ENCODE measurements at places on chromosomes 12 and 14.

- no peak for DNase-seq
Observed at GRCh38 chr12:42978708-42979107, 389.2 kb upstream of the PRICKLE1 start.

- no peak for DNase-seq
Observed at GRCh38 chr12:51395283-51396230, 4.4 kb upstream of the GALNT6 start.

DNA sequence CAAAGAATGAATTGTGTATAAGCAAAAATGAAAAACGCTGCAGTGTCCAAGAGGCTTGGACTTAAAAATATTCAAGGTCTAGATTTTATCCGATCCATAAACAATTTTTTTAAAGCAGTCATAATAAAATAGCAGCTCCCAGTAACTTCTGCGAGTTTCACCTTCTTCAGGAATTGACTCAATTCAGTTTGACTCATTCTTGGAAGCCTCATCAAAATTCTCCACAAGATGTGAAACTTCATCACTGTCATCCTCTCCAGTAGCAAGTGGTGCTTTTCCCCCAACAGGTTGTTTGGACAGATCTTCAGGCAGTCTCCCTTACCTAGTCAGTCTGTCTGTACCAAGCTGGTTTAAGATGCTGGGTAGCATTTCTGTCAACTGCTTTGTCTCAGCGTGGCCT is 93.5 kb upstream of the FOXG1 start:
- no peak for DNase-seq

DNA sequence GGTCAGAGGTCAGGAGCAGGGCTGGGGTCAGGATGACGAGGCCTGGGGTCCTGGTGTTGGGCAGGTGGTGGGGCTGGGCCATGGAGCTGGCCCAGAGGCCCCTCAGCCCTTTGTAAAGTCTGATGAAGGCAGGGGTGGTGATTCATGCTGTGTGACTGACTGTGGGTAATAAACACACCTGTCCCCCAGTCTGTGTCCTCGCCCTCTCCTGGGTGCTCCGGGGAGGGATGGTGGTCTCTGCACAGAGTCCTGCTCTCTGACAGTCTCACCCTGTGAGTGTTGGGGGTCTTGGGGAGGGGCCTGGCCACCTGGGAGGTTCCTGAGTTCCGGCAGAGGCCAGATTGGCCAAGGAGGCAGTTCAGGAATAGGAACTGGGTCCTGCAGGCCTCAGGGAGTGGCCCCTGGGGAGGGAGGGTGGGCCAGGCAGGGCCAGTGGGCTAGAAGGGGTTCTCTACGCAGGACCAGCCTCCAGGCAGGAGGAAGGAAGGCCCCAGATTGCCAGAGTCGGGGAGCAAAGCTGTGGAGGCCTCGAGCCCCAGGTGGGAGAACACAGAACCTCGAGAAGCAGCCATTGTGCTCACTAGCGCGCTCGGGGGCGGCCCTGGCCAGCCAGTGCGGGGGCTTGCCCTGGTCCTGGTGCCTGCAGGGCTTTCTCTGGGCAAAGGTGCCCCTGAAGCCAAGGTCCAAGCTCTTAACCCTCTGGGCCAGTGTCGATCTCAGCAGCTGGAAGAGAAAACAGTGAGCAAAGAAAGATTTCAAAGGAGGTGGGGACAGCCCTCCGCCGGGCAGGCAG is 14.4 kb downstream of the ACADS start:
- no peak for DNase-seq

GRCh38 chr12:62849398-62849797 is 85.6 kb downstream of the PPM1H start:
- DNase-seq: no peak

DNA sequence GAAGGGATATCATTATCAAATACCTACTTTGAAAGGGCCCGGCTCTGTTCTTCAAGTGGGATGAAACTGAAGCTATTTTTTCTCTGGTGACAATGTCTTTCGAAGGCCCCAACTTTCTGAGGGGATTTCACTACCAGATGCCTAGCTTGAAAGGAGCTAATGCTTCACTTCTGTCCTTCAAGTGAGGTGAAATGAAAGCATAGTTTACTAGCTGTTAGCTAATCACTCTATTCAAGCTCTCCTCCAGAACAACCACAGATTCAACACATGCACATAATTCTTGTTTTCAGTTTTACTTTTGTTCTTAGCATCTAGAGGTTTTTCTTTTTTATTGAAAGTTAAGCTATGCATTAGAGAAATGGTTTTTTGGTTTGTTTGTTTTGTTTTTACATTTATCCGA is 571.4 kb downstream of the NOVA1 start:
- no peak for DNase-seq

DNA sequence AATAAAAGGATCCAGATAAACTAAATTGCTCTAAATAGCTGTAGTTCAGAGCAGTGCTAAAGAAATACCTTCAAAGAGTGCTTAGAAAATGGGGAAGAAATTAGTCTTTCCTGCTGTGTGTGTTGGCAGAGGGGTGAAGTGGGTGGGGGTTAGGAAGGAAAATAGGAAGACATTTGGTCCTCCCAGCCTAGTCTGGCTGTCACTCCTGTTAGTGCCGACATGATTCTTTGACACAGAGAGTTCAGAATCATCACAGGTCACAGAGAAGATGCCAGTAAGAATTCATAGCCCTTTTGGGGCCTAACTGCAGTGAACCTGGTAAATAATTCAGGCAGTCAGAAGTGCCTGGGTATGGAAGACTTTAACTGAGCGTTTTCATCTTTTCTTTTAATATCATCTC is 74.8 kb downstream of the FLRT2 start:
- no peak for DNase-seq

GRCh38 chr14:73027546-73027945 is 640 bp upstream of the ZFYVE1 start:
- DNase-seq: no peak

DNA sequence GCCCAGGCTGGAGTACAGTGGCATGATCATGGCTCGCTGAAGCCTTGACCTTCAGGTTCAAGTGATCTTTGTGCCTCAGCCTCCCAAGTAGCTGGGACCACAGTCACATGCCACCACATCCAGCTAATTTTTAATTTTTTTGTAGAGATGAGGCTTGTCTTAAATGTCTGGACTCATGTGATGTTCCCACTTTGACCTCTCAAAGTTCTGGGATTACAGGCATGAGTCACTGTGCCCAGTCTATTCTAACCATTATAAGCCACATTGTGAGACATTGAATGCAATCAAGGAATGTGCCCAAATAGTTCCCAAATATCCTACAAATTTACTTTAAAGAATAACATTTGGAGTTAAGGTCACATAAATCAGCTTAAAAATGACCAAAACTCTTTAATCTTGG is 130.7 kb upstream of the ARID2 start:
- no peak for DNase-seq

DNA sequence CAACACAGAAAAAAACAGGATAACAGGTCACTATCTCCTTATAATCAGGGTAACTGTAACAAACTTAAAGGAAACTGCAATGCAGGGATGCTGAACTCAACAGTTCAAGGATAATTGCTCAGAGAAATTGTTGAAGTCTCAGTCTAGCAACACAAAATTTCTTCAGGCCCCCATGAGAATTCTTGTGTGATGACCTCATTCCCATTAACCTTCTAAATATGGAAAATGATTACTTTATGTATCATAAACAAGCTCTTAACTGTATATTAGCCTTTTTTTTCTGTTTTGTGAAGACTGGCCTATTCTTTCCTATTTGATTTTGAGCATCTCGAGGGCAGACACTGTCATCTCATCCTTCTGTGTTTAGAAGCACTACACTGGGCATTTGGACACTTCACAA is 47.1 kb downstream of the IGF1 start:
- DNase-seq: no peak

DNA sequence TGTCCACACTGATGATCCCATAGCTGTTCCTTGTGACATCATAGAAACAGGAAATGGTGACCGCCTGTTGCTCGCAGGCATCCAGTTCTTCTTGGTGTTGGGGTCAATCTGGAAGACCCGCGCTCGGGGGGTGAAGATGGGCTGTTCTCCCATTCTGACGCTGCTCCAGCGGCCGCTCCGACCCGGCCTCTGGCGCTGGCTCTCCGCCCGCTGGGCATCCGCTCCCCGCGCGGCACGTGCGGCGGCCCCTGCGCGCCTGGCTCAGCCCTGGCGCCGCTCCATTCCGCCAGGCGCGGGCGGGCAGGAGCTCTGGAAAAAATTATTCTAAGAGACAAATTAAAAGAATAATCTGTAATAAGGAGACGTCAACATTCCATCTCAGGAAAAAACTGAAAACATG is 761.1 kb downstream of the TMEM121 start:
- no peak for DNase-seq

DNA sequence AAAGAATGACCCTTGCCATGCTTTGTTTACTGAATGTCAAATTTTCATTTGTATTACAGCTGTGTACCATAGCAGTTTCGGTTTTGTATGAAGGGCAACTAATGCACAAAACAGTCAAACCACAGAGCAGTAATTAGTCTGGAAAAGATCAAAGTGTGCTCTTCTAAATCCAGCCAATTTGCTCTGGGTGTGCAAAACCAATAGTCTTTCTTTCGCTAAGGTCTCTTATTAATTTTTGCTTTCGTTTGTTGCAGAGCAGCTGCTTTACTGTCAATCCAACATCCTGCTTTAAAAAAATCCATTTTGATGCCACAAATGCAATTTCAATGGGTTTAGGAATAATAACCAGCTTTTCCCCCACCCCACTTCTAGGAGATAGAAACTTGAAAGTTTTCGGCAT is 114.2 kb downstream of the BRMS1L start:
- DNase-seq: no peak

GRCh38 chr14:102891556-102891955 is 30.9 kb upstream of the AMN start:
- DNase-seq: no peak

DNA sequence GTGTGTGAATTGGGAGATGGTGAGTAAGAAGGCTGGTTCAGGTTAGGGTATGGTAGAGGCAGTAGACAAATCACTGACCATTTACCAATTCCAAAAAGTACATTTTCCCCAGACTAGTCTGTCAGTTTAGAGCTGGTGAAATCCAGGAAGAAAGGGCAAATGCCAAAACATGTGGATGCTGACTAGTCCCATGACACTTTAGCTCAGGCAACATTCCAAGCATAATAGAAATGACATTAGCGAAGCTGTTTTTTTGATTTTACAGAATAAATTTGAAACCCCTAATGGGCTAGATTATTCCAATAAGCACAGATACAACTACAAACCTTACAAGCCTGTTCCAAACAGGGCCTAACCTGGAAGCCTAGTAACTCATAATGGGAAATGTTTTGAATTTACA is 884.2 kb downstream of the FLRT2 start:
- no peak for DNase-seq

DNA sequence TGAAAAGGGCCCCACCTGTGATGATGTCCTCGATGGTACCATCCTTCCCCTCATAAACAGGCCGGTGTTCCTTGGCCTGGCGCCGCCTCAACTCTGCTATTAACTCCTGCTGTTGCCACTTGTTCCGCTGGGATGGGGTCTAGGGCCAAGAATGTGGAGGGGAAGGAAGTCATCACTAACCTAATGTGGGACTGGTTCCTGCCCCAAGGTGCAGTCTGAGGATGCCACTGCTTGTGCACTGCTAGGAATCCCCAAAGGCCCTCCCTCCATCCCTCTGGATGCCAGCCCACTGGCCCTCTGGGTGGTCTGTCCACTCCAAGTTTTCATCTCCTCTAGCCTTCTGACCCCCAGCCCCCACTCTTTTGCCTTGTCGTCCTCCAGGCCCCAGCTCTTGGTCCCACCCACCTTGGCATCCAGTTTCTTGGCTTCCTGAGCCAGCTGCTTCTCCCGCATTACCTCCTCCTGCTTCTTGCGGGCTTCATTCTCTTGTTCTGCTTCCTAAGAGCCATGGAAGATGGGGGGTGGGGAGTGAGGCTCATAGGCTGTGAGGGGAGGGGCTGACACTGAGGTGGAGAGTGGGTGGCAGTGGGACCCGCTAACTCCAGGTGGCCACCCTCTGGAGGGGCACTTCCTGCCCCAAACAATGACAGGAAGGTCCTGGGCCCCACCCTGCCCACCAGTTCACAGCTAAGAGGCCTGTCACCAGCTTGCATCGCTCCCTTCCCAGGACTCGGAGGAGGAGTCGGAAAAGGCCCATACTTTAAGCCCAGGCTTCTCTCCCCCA is 23.7 kb downstream of the PRPF40B start:
- no peak for DNase-seq

DNA sequence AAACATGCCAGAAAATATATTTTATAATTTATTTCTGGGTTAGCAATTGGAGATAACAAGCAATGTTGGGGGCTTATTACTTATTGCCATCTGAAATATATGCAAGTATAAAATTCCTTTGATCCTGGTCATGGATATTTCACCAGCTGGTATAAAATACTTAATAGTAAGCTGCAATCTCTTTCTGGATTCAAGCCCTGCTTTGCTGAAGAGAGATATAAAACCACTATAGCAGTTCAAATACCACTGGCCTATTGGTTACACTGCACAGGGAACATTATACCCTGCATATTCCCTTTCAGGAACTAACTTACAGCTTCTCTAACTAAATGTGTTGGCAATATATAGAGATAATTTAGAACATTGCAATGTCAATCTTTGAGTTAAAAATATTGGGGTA is 546.2 kb upstream of the ATP2B1 start:
- DNase-seq: no peak

DNA sequence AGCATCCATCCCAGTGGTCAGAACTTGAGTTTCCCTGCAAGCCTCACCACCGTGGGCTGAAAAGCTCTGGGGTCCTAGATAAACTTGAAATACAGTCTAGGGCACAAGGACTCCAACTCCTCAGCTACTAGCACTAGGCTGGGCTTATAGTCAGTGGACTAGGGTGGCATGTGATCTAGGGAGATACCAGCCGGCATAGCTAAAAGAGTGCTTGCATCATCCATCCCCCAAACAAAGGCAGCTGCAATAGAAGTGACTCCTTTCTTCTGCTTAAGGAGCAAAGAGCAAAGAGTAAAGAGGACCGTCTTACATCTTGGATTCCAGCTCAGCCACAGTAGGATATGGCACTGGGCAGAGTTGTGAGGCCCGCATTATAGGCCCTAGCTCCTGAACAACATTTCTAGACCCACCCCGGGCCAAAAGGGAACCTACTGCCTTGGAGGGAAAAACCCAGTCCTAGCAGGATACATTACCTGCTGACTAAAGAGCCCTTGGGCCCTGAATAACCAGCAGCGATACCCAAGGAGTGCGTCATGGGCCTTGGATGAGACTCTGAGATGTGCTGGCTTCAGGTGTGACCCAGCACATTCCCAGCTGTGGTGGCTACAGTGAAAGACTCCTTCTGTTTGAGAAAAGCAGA is 17.9 kb upstream of the SOS2 start:
- no peak for DNase-seq

DNA sequence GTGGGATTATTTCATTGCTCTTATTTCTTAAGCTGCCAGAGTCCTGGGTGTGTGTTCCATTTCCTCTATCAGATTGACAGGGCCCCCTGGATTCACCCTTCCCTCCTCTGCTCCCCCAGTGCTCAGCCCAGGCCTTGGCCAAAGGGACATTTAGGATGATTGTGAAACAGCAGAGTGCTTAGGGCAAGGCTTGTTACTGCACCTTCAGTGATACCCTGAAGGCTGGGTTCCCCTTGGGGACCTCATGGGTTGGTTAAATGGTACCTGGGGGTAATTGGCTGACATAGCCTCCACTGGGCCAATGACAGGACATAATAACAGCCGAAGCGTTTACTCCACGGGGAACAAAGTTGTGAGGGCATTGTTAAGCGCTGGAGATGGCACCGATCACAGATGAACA is 1.3 kb upstream of the KRT72 start:
- DNase-seq: no peak

- no peak for DNase-seq
Observed at GRCh38 chr12:130335517-130336392, 1.9 kb upstream of the PIWIL1 start.
